ENCODE measurements at places on chromosomes 5 and 9.

GRCh38 chr5:151745071-151745705, 13.2 kb downstream of the ATOX1 start:
- peak; percentile 57 for DNase-seq

GRCh38 chr5:135934939-135935338, 19.8 kb downstream of the LECT2 start:
- no peak for DNase-seq

- no peak for DNase-seq
These were observed 459.5 kb upstream of the PTGER4 start for GRCh38 chr5:40220260-40220659.

GRCh38 chr9:12712532-12712931, 19.3 kb downstream of the TYRP1 start:
- DNase-seq, result no peak

DNA sequence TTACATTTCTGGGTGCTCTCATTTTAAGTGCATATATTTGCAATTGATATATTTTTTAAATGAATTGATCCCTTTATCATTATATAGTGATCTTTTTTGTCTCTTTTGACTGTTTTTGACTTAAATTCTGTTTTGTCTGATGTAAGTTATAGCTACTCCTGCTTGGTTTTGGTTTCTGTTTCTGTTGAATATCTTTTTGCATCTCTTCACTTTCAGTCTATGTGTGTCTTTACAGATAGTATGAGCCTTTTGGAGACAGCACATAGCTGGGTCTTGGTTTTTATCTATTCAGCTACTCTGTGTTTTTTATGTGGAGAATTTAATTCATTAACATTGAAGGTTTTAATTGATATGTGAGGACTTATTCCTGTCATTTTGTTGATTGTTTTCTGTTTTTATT, 311.3 kb downstream of the SPATA31D1 start:
- no peak for DNase-seq

DNA sequence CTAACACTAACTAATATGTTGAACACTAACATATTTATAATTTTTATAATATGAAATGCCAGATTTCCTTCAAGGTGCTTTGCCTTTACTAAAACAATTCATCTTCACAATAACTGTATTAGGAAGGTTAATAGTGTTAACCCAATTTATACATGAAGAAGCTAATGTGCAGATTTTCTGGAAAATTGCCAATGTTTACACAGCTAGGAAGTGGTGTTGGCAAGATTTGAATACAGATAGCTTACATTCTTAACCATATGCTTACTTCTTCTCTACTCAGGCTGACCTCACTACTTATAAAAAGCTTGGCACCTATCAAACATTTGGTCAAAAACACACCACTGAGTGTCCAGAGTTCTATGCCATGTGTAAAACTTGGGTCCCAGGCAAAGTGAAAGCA, 445.4 kb upstream of the ITGA1 start:
- no peak for DNase-seq

DNA sequence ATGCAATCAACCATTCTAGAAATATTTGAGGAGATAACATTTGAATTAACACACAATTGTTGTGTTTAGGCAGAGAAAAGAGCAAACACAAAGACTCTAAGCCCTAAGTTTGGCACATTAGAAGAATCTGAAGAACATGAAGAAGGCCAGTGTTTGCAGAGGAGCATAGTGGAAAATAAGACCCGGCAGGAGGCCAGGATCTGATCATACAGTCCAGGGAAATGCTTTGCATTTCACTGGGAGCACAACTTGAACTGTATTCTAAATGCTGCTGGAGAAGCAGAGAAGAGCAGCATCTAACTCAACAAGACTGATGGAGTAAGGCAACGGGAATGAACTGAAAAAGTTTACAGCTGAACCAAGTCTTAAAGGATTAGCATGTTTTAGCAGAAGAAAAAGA, 463.4 kb downstream of the ZNF608 start:
- no peak for DNase-seq

GRCh38 chr5:157116483-157116954, 7.7 kb upstream of the HAVCR2 start:
- no peak for DNase-seq

DNA sequence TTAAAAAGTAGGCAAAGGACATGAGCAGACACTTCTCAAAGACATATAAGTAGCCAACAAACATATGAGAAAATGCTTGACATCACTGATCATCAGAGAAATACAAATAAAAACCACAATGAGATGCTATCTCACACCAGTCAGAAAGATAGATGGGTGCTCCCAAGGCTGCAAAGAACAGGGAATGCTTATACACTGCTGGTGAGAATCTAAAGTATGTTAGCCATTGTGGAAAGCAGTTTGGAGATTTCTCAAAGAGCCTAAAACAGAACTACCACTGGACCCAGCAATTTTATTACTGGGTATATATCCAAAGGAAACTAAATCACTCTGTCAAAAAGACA, 154.2 kb downstream of the NDUFS4 start:
- no peak for DNase-seq

DNA sequence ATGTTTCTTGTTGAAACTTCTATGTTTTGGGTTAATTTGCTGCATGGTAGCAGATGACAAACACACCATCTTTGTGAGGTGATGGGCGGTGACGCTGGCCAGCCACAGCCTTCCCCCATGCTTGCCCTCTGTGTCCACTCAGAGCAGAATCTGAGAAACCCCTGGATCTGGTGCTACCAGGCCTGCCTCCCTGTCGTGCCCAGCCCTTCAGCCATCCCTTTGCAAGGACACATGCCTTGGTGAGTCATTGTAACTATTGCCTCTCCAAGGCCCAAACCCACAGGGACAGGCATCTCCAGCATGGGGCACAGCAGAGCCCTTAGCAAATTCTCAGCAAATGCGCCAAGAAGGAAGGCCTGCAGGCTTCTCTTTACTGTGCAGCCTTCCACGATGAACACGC, 48.1 kb upstream of the FCN1 start:
- no peak for DNase-seq

DNA sequence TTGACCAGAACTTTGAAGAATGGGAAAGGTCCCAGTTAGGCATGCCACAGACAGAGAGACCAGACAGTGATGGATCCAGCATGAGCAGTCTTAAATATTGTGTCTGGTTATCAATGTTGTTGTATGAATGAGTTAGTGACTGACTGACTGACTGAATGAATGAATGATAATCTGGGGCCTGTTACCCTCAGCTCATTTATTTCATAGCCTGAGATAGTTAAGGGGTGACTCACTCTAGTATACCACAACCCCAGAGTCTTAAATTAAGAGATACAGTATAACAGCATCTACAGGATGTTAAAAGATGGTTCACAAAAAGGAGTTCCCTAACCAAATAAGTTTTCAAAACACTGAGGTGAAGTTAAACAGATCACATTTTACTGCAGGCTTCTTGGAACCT, 133.5 kb downstream of the SGCD start:
- DNase-seq, result no peak

DNA sequence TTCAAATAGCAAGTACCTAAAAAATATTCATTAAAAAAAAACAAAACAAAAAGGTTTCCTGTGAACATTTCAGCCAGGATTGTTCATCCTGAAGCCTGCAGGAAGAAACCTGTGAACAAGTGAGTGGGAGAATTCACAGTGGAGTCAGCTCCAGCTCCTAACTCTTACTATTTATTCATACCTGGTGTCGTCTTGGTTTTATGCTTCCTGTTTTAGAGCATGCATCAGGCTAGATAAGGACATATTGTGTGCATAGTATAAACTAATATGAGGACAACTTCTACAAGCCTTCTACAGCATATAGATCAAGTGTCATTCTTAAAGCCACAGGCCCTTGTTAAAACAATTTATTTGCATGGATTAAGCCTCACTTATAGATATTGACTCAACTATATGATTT, 169.9 kb downstream of the EFNA5 start:
- DNase-seq, result no peak
